Activated CD4-positive, alpha-beta T cell treated with anti-CD3 and anti-CD28 coated beads, Interleukin-2, amount 50 U/mL, for 4 hours (primary cell): ENCODE measurements at places on chromosomes 1 and 21.

DNA sequence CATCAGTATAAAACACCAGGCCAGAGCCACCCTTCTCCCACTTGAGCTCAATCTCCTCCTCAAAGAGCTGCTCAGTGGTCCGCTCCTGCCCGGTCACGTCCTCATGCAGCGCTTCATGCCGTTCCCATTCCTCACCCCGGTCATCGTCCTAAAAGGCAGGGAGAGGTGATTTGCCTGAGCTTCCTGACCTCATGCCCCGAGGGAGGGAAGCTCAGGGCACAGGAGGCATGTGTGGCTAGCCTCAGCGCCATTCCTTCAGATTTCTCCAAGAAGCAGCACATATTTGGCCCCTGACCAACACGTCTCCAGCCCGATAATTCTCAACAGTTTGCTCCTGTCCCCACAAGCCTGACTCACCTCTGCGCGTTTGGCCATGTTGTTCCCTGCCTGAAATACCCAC is 4.2 kb upstream of the GPN2 start:
- DNase-seq: no peak

- DNase-seq: no peak
Measured at GRCh38 chr1:116453481-116453880, 80.4 kb downstream of the ATP1A1 start.

- no peak for DNase-seq
Measured at GRCh38 chr1:48236716-48237470, 14.4 kb downstream of the SLC5A9 start.

DNA sequence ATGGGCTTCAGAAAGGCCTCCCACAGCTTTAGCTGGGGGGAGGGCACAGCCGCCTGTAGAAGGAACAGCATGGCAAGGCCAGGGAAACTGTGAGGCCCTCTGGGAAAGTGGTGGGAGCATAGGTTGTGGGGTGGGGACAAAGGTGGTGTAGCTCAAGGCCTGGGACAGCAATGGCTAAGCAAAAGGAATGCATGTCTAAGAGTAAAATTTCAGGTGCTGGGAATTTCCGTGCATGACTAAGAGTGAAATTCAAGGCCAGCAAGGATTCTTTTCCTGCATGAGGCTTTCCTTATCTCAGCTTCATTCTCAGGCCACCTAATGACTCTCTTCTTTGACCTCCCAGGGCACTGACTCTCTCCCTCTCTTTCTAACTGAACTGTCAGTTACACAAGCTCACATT is 86.5 kb upstream of the WNT4 start:
- no peak for DNase-seq

DNA sequence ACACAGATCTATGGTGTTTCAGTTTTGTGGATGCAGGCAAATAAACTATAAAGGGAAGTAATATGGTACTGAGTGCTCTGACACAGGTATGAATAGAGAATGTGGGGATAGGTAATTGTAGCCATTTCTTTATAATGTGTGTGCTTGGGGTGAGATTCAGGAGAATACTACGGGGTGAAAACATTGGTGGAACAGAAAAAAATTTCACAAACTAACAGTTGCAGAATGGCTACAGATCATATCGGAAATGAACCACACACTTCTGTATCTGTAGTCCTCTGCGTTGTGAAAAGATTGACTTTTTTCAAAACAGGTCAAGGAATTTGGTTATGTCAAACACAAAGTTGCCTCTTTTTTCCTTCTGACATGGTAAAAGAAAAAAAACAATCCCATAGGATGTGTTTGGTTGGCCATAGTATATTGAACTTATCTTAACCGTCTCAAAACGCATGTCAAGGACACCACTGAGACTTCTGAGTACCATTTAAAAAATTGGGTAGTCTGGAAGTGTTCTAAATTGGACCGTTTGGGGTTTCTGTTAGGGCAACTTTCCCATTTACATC is 1.1 kb upstream of the CDC73 start:
- DNase-seq: no peak

GRCh38 chr1:51919684-51920083 is 41.2 kb upstream of the NRDC start:
- DNase-seq: no peak

- no peak for DNase-seq
Measured at GRCh38 chr21:37751268-37751975, 164.8 kb downstream of the KCNJ6 start.

GRCh38 chr1:81974883-81975555 is 174.3 kb downstream of the ADGRL2 start:
- DNase-seq: no peak
